Esophagus squamous epithelium (tissue), 5 donors: ENCODE measurements at places on chromosomes 7 and 10.

- H3K4me1 ChIP-seq, result peaks cover 56% of the 10 kb centered on the region
- H3K27ac ChIP-seq, result peak overlapping the region; percentile 82
- H3K4me3 ChIP-seq, result no peak overlapping the region
- no peak for DNase-seq
- H3K36me3 ChIP-seq, result no peaks in the 10 kb centered on the region
- no peaks in the 10 kb centered on the region for H3K27me3 ChIP-seq
These were observed 6.1 kb downstream of the CHST3 start for GRCh38 chr10:71970331-71970730.

DNA sequence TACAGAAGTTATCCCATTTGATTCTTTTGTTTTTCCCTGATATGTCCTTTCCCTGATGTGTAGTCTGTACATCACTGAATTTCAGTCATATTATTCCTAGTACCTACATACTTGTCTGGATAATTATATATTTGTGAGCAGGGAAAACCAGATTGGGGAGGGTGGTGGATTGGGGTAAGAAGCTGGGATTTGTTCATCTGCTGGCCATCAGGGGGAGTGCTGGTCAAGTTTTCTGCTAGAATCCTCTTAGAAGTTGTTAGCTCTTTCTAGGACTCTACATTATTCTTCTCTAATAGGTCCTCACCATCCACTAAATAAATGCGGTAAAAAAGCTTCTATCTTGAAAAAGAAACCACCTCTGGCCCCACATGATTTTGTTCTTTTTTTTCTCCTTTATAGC lies 232.7 kb upstream of the TAC1 start:
- H3K4me3 ChIP-seq, result no peak overlapping the region
- no peaks in the 10 kb centered on the region for H3K36me3 ChIP-seq
- no peaks in the 10 kb centered on the region for H3K4me1 ChIP-seq
- no peak overlapping the region for H3K27ac ChIP-seq
- no peaks in the 10 kb centered on the region for H3K27me3 ChIP-seq

DNA sequence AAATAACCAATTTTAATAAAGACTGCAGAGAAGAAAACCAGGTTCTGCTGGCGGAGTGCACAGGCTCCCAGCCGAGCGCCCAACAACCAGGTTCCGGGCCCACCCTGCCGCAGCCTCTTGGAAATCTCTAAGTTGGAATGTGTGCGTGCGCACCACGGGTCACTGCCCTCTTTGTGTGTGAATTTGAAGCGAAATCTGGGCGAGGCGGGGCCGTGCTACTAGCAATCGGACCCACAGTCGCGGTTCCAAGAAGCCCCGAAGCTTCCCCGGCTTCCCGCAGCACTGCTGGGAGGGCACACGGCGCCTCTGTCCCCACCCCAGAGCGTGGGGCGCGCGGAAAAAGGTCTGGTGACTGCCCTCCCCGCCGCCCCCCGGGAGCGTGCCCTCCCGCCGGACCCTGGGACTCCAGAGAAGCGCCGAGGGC lies 666 bp upstream of the MAP3K8 start:
- peaks cover 62% of the 10 kb centered on the region for H3K4me1 ChIP-seq
- H3K36me3 ChIP-seq, result no peaks in the 10 kb centered on the region
- DNase-seq, result peak; percentile 45
- H3K4me3 ChIP-seq, result peak overlapping the region; percentile 76
- H3K27me3 ChIP-seq, result no peaks in the 10 kb centered on the region
- peak overlapping the region; percentile 99 for H3K27ac ChIP-seq

- H3K36me3 ChIP-seq, result no peaks in the 10 kb centered on the region
- no peak overlapping the region for H3K27ac ChIP-seq
- H3K27me3 ChIP-seq, result no peaks in the 10 kb centered on the region
- H3K4me3 ChIP-seq, result no peak overlapping the region
- no peak for DNase-seq
- H3K4me1 ChIP-seq, result no peaks in the 10 kb centered on the region
These were observed 351.9 kb upstream of the CELF2 start for GRCh38 chr10:10665750-10666149.

DNA sequence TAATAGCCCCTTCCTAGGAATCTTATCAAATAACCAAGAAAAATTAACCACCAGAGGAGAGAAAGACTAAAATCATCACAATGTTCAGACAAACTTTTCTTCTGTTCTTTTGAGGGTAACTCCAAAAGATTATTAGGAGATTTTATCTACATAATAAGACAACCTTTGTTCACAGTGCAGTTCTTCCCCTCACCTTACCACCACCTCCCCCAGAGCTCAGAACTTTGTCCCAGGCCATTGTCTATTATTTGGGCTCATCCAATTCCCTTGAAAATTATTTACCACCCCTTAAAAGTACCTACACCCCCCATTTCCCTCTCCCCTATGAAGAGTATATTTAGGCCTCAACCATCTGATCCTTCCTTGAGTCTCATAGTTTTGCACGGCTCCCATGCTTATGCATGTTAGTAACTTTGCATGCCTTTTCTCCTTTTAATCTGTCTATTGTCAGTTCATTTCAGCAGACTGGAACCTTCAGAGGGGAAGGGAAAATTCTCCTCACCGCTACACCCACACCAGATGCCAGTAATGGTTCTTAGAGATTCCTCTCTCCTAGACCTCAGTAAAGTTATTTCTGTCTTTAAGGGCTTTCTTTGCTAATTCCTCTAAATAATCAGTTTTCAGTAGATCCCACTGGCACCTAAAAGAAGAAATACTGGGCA lies 234.9 kb downstream of the SKIDA1 start:
- no peak overlapping the region for H3K27ac ChIP-seq
- no peak for DNase-seq
- peaks cover 7% of the 10 kb centered on the region for H3K4me1 ChIP-seq
- H3K27me3 ChIP-seq, result no peaks in the 10 kb centered on the region
- no peak overlapping the region for H3K4me3 ChIP-seq
- no peaks in the 10 kb centered on the region for H3K36me3 ChIP-seq

DNA sequence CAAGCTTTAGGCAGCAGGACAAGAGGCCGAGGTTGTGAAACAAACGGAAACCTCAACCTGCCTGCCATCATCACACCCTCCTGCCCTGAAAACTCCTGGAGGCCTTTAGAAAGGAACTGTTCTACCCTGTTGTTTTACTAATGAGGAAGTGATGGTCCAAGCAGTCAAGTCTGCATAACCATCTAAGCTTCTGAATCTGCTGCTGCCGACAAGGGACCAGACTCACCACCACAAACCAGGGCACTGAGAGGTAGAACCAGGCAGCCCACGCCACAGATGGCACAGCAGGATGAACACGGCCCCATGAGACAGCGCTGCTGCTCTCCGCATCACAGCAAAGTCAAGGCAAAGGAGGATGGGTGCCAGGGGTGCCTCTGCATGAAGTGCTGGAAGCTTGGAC lies 209.4 kb downstream of the CELF2 start:
- H3K27ac ChIP-seq, result no peak overlapping the region
- peaks cover 29% of the 10 kb centered on the region for H3K4me1 ChIP-seq
- H3K36me3 ChIP-seq, result no peaks in the 10 kb centered on the region

GRCh38 chr10:116457488-116457887 lies 29.8 kb downstream of the PNLIPRP3 start:
- H3K4me3 ChIP-seq, result no peak overlapping the region
- no peak for DNase-seq
- no peaks in the 10 kb centered on the region for H3K27me3 ChIP-seq

DNA sequence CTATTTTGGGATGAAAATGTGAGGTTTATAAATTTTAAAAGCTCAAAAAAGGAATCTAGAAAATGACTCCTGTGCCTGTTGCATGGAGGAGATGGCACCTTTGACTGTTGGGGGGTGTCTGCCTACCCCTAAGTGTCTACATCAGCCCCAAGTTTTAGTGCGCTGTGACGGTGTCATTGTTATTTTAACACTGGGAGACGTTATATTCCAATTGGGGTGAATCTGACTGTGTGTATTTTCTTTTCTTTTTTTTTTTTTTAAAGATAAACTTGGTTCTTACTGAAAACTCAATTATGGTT lies 517 bp downstream of the SRGN start:
- no peaks in the 10 kb centered on the region for H3K36me3 ChIP-seq
- no peak for DNase-seq
- H3K4me1 ChIP-seq, result no peaks in the 10 kb centered on the region
- H3K4me3 ChIP-seq, result peak overlapping the region; percentile 42
- peak overlapping the region; percentile 32 for H3K27ac ChIP-seq
- no peaks in the 10 kb centered on the region for H3K27me3 ChIP-seq
